NCI-H510A treated with DMSO at 0.1 percent for 48 hours (cell line): ENCODE measurements at places on chromosomes 6 and 20.

DNA sequence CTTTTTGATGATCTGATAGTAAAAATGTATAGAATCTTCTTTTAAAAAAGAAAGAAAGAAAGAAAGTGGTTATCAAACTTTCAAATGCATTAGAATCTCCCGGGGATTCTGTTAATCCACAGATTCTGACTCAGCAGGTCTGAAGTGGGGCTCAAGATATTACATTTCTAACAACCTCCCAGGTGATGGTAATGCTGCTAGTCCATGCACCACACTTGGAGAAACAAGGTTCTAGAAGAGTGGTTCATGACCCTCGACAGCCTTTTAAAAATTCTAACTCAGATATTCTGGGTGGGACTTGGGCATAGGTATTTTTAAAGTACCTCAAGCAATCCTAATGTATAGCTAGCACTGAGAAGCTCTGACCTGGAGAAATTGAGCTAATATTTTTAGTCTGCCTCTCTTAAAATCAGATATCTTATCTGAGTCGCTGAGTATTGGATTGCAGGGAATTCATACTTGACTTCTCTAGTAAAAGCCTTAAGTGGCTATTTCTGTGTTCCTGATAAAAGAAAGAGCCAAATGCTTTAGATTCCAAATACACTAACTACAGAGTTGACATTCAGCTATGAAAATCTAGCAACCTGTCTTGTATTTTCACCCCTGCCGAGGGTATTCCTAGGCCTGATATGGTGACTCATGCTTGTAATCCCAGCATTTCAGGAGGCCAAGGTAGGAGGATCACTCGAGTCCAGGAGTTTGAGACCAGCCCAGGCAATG is 252.4 kb downstream of the PHACTR1 start:
- no peak for DNase-seq

DNA sequence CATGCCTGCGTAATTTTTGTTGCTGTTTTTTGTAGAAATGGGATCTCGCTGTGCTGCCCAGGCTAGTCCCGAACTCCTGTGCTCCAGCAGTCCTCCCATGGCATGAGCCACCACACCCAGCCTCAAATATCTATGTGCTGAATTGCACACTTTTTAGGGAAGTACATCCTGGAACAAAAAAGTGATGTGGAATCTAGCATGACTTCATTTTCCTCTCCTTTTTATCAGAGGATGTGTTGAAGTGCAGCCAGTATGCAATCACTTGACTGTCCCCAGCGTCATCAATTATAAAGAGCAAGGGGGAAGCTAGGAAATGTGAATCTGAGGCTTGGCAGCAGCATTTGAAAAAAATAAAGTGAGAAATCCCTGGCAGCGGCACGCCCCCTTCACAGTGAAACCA is 6.4 kb upstream of the EXOC2 start:
- no peak for DNase-seq

- no peak for DNase-seq
Observed at GRCh38 chr6:151067684-151068596, 171.8 kb upstream of the AKAP12 start.

- DNase-seq: no peak
Observed at GRCh38 chr20:38242848-38243708, 17.5 kb downstream of the KIAA1755 start.

DNA sequence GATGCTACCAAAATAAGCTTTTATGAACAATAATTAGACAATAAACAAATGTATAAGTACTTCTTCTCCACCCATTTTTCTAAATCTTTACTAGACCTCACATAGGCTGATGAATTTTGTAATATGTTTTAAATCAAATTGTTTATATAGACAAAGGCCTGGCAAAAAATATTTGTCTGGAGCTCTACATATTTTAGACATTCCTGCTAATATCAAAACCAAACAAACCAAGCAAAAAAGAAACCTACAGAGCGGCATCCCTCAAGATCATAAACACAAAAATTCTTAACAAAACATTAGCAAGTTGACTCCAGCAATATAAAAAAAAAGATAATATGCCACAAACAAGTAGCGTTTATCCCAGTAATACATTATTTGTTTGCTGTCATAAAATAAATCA is 87.2 kb downstream of the ADAT2 start:
- DNase-seq: no peak

GRCh38 chr6:6610031-6610591 is 21.6 kb downstream of the LY86 start:
- DNase-seq: no peak

GRCh38 chr6:35177157-35177556 is 36.0 kb upstream of the TCP11 start:
- DNase-seq: no peak

- peak; percentile 49 for DNase-seq
Observed at GRCh38 chr20:2521369-2522305, 12.9 kb upstream of the ZNF343 start.

GRCh38 chr20:20561172-20561571 is 151.3 kb downstream of the RALGAPA2 start:
- DNase-seq: no peak

DNA sequence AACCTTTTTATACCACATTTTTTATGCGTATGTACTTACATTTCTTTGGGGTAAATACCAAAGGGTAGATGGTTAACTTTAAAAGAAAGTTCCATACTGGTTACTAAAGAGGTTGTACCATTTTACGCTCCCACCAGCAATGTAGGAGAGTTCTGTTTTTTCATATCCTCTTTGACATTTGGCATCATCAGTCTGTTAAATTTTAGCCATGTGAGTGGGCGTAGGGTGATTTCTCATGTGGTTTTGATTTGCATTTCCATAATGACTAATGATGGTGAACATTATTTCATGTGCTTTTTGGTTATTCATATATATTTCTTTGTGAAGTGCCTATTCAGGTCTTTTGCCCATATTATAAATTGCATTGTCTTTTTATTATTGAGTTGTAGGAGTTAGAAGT is 194.2 kb downstream of the PRL start:
- DNase-seq: no peak

- no peak for DNase-seq
Observed at GRCh38 chr6:7155871-7156579, 48.3 kb downstream of the RREB1 start.

DNA sequence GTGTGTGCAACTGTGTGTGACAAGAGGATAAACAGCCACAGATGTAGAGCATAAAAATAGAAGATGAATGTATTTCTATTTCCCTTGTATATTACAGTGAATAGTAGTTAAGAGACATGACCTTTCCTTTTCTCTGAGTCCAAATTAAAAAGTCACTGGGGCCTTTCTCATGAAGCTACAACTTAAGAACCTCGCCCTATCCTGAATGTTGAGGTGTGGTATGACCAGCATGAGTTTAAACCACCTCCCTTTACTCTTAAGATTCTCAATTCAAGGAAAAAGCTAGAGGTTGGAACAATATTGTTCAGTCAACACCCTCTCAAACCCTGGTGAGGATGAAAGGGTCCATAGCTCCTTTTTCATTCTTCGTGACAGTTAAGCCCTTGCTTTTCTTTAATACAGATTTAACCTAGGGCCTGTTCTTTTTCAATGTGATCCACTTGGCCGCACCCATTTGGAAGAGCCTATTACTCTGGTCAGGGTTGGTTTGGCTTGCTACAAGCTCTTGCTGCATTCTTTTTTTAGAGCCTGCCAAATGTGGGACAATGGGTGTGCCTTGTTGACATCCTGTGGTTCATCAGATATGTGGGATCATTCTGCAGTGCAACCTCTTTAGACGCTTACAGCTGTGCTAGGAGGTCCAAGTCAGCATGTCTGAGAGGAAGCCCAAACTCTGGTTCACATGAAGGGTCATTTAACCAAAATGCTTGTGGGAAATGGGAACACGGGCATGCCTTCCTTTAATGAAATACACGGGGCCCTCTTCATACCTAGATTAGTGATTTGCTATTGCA is 290.0 kb downstream of the HAO1 start:
- DNase-seq: no peak

GRCh38 chr20:57428324-57429158 is 37.3 kb downstream of the RBM38 start:
- no peak for DNase-seq
